ENCODE measurements at places on chromosomes 1 and 21.

GRCh38 chr1:192564099-192564498 is 11.5 kb upstream of the RGS1 start:
- no peak for DNase-seq

GRCh38 chr1:160830321-160831153 is 32.1 kb downstream of the CD244 start:
- peak; percentile 66 for DNase-seq

- DNase-seq: no peak
Observed at GRCh38 chr1:233439721-233440120, 112.2 kb downstream of the MAP3K21 start.

DNA sequence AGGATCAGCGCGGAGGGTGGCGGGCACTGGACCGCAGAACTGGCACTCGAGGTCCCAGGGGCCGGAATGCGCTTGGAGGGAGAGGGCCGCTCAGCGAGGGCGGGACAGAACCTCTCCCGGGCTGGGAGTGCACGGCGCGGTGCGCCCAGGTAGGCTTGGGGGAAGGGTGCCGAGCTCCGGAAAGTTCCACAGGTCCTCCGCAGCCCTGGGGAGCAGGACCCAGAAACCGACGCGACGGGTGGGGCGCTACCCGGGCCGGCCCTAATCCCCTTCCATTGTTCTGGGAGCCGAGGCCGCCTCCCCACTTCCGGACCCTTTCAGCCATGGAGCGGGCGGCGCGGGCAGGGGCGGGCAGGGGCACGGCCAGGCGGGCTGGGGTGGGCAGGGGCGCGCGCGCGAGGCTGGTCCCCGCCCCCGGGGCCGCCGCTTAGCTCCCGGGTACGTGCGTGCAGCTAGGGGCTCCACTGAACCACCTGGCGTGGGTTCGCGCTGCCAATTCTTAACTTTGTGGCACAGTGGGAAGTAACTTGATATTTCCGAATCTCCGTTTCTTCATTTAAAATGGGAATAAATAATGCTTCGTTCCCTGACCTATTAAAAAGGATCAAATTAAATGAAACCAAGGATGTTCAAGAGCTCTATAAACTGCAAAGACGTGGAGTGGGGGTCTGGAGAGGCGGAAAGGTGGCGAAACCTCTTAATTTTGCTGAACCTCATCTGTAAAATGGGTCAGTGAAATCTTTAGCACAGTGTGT is 20.7 kb downstream of the LGR6 start:
- no peak for DNase-seq

DNA sequence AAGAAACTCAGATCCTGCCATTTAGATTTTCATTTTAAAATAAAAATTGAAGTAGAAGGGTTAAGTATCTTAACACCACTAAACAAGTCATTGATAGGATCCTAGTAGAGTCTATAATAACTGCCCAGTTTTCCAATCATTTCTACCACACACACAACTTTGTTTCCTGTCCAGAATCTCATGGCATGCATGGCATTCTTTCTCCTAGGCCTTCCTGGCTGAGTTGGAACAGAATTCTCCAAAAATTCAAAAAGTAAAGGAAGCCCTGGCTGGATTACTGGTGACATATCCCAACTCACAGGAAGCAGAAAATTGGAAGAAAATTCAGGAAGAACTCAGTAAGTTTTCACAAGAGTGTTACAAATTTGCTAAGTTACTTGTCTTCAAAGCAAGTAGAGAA is 111.4 kb upstream of the BMP8A start:
- DNase-seq: no peak

- DNase-seq: no peak
Observed at GRCh38 chr1:230266456-230266855, 159.7 kb downstream of the PGBD5 start.

GRCh38 chr1:154346276-154346917 is 21.1 kb downstream of the ATP8B2 start:
- DNase-seq: no peak

DNA sequence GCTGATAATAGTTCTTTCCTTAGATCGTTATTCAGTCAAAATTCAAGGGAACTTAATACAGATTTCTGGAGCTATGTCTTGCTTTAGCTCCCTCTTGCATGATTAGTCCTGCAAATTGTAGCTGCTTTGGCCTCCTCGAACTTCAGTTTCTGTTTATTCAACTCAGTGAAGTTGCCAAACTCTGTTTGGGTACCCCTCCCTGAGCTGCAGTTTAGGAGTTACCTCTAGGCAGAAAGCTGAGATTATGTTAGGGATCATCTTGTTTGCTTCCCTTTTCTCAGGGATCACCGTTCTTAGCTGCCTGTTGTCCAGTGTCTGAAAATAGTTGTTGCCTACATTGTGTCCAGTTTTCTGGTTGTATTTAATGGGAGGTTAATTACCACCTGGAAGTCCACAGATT is 43.5 kb downstream of the SNX27 start:
- DNase-seq: no peak

- no peak for DNase-seq
Observed at GRCh38 chr1:230797942-230798365, 50.8 kb downstream of the CAPN9 start.

- no peak for DNase-seq
Observed at GRCh38 chr1:224721000-224721399, 104.9 kb downstream of the CNIH3 start.

GRCh38 chr1:150577557-150578271 is 1.7 kb downstream of the MCL1 start:
- no peak for DNase-seq

DNA sequence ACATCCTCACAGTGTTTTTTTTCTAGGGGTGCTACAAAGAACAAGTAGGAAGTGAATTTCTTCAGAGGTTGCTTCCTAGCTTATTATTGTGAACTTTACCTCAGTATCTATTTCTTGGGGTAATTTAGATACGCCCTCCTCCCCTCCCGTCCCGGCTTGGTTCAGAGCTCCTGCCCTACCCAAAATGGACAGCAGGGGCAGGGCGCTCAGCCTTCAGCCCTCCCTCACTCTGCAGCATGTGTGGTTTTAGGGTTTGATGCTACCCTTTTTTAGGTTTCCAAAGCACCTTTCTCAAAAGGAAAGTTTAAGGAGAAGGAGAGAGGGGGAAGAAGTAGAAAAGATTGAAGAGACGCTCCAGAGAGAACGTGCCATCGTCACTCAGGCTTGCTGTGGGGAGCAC is 16.9 kb upstream of the POGK start:
- DNase-seq: no peak

GRCh38 chr1:81827942-81828341 is 27.2 kb downstream of the ADGRL2 start:
- no peak for DNase-seq

DNA sequence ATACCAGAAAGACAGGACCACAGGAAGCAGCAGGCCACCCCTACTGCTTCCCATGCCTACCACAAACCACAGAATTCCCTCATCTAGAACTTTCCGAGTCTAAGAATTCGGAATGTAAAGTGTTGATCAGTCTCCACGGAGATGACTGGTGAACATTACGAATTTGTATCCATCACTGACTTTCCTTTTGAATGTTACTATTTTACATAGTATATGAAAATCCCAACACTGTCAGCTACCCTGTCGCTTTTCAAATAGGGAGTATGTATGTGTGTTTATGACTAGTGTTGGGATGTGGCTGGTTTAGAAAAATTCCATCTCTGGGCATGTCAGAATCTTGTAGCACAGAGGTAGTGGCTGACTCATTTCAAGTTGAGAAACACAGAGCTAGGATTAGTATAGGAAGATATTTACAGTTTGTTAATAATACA is 118.2 kb downstream of the COQ8A start:
- DNase-seq: no peak

DNA sequence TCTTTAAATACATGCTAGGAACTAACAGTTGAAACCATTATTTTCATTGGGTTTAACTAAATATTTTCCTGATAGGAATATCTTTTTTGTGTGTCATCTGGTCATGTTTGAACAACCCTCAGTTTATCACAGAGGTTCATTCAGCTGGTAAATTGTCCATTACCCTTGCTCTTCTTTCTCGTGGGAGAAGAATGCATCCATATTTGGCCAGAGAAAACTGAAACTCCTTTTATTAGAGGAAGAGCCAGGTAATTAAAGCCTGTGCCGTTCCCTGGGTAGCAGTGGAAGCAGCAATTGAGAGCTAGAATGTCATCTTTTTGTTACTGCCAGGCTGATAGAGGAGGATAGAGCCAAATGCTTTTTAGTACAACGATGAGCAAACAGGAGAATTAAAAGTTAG is 587.2 kb upstream of the ZRANB2 start:
- no peak for DNase-seq

DNA sequence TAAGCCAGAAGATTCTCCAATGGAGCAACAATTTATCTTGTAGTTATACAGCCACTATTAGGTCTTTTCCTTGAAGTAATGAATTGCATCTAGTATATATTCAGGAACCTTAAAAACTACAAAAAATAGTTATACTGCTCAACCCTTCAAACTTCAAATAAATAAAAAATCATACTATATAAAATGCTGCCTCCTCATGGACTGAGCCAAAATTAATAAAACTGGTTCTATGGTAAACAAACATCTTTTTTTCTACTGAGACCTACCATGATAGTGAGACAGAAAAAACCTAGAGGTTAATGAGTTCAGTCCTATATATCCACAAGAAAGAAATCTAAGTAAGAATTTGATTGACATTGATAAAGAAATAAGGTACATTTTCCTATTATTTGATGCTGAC is 67.7 kb downstream of the GPATCH2 start:
- no peak for DNase-seq

GRCh38 chr1:181353526-181353925 is 129.8 kb upstream of the CACNA1E start:
- no peak for DNase-seq

- no peak for DNase-seq
Observed at GRCh38 chr1:3663999-3664699, 11.8 kb downstream of the TP73 start.

DNA sequence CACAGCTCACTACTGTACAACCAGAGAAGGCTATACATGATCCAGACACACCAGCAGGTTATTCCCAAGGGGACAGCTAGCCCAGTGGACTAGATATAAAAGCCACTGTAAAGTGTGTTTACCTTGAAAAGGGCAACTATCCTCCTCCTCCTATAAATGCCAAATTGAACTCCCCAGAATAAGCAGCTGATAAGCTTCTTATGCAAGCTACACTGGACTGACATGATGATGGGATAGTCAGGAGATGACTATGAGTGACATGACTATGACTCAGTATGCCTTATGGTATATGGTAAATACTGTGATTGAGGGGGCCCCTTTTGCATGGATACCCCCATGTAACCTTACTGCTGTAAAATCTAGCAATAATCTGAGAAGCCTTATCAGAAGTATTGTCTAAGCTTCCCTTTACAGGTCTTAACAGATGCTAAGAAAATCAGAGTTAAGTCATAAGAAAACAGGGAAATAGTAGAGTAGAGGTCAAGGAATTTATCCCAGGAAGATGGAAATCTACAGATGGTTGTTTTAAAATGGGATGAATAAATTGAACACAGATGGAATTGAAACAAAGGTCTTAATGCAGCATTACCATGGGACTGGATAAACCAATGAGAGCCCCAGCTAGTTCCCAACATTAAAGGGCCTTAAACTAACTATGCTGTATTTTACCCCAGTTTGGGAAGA is 55.8 kb downstream of the TRIM33 start:
- no peak for DNase-seq

DNA sequence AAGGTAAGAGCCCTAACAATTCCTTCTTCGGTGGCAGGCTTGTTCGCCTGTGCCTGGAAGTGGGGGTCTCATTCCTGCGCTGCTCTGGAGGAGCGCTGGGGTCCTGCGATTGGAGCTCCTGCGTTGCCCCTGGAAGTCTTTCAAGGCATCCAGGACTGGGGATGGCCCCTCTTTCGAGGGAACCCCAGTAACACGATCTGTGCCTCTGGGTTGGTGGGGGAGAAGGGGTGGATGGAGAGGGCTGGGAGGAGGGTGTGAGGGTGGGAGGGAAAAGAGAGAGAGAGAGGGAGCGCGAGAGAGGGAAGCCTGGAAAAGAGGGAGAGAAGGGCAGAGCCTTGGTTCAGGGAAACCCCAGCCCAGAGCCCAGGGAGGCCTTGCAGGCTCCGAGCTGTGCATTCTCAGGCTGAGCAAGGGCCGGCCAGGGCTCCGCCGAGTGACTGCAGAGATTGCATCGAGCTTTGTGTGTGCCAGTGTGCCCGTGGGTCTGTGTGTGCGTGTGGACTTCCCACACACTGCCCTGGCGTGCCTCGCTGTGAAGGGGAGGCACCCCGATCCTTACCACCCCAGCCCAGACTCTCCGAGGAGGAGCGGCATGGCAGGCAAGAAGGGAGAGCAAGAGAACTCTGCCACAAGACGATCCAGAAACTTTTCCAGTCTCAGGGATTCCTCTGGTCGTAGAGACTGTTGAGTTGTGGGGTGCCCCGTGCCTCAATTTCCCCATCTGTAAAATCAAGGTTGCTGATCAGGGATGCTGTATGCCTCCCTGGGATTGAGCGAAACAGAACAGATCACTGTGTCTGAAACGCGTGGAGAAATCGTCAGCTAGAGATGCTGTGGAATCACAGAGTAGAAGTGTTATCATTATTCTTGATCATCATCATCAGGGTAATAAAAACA is 619 bp downstream of the BCL9 start:
- peak; percentile 10 for DNase-seq

DNA sequence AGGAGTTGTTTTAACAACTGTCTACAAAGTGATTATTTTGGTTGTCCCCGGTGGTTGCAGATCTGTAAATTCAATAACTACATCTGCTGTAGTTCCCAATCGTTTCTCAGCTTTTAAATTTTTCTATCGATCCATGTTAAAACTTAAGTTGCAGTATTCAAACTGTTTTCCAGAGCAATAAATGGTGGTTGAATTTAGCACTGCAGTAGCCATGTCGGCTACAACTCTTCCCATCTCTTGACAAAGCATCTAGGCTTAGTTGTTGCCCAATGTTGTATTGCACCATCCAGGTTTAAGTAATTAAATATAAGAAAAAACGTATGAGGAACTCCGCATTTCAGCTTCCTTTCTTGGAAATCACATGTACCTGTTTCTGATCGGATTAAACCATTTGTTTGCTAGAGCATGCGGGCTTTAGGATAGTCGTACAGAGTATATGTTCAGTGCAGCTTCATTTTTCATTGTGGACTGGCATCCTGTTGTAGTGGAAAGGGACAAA is 996 bp downstream of the CNIH4 start:
- DNase-seq: no peak

GRCh38 chr1:8365661-8366362 is 47.9 kb downstream of the SLC45A1 start:
- DNase-seq: no peak

DNA sequence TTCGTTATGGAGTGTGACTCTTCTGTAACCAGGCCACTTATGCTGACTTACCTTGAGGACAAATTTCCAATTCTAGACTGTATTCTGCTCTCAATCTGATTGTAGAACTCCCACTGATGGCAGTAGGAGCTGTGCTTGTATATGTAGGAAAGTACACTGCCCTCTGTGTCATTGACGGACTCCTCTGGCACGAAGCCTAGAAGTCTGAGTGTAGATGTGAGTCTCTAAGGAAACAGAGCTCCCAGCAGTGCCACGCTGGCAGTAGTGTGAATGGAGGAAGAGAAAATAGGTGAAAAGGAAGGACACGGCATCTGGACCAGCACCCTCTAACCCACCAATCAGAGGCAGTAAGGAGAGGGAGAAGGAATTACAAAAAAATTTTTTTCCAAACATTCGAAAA is 130.4 kb upstream of the ADGRL2 start:
- DNase-seq: no peak

All from GM20000 (cell line).